ENCODE measurements at places on chromosomes 7 and 10.

DNA sequence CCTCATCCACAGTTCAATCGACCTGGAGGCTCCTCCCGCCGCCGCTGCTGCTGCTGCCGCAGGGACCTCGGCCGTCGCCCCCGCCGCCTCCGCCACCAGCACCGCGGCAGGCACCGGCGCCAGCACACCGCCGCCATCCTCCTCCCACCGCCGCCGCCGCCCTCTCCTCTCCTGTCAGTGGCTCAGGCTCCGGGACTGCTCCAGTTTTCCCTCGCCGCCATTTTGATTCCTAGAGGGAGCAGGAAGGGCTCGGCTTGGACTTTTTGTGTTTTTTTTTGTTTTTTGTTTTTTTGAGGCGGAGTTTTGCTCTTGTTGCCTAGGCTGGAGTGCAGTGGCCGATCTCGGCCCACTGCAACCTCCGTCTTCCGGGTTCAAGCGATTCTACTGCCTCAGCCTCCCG, 3.0 kb upstream of the MCM10 start:
- H3K27me3 ChIP-seq, result no peaks in the 10 kb centered on the region
- no peaks in the 10 kb centered on the region for H3K36me3 ChIP-seq
- H3K4me1 ChIP-seq, result no peaks in the 10 kb centered on the region
- no peak for DNase-seq
- no peak overlapping the region for H3K4me3 ChIP-seq

GRCh38 chr7:134504660-134505164, 22.7 kb upstream of the AKR1B10 start:
- no peak overlapping the region for H3K4me3 ChIP-seq
- no peak overlapping the region for H3K27ac ChIP-seq
- H3K27me3 ChIP-seq, result no peaks in the 10 kb centered on the region
- no peaks in the 10 kb centered on the region for H3K4me1 ChIP-seq

- DNase-seq, result no peak
- H3K4me3 ChIP-seq, result no peak overlapping the region
- no peak overlapping the region for H3K27ac ChIP-seq
- peaks cover 2% of the 10 kb centered on the region for H3K27me3 ChIP-seq
- H3K4me1 ChIP-seq, result peaks cover 1% of the 10 kb centered on the region
- no peaks in the 10 kb centered on the region for H3K36me3 ChIP-seq
These were observed 268.2 kb downstream of the CCDC3 start for GRCh38 chr10:12733271-12733670.

DNA sequence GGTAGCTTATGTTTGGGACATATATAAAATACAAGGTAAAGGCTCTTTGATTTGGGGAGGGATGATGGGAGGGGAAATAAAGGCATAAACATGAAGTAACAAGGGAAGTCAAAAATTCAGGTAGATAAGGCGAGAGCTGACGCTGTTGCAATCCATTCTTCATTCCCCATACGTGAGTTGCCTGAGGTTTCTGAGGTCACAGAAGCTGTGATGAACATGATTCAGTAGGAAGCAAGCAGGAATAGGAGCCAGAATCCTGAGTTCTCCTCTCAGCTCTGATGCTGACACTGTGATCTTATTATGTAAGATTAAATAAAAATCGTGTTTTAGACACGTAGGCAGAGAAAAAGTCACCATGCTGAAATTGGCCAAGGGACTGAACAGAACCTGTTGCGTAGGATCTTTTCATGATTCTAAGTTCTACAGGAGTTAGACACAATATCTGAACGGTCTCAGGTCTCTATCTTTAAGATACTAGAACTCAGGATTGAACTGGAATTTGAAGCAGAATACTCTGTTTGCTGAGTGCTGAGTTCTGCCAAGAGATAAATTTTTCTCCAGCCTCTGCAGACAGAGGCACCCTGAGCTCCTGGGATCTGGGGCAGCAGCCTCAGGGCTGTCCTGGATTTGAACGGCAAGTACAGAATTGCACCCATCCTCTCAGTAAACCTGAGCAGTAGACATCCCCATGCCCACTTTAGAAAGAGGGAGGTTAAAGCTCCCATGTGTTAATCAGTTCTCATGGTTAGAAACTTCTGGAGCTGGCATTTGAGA, 21.0 kb downstream of the KLF6 start:
- no peaks in the 10 kb centered on the region for H3K27me3 ChIP-seq
- H3K27ac ChIP-seq, result peak overlapping the region; percentile 72
- no peak for DNase-seq
- no peaks in the 10 kb centered on the region for H3K36me3 ChIP-seq

DNA sequence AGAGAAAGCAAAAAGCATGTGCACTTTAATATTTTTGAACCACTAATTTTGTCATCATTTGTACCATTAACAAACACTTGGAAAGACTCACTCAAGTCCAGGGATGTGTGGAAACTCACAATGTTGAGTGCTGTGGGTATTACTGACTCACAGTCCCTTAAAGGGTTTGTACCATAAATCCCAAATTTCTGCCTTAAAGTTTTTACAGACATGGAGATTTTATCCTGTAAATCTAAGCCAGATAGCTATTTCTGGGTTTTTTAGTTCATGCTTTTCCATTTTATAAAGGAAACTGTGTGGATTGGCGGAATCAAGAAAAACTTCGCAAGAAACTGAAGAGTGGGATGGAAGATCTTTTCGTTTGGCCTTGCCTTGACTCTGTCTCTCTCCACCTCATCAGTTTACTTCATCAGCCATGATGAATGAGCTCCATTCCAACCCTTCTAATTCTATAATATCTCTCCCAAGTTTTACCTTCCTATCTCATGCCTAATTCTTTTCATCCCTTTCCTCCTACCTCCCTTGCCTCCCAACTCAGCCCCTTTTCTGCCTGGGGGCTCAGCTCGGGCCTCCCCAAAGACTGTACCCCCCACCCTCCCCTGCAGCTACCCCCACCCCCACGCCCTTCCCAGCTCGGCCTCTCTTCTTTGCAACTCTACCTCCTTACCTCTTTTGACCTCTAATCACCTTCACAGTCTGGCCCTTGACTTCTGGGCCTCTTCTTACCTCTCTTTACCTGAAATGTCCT, 218.5 kb upstream of the MKLN1 start:
- DNase-seq, result no peak
- no peaks in the 10 kb centered on the region for H3K27me3 ChIP-seq
- peak overlapping the region; percentile 88 for H3K4me3 ChIP-seq
- H3K36me3 ChIP-seq, result no peaks in the 10 kb centered on the region
- peak overlapping the region; percentile 87 for H3K27ac ChIP-seq
